Effector CD4-positive, alpha-beta T cell (primary cell): ENCODE measurements at places on chromosomes 7 and 10.

- DNase-seq: no peak
These were observed 131.1 kb downstream of the PDE1C start for GRCh38 chr7:31939076-31939475.

DNA sequence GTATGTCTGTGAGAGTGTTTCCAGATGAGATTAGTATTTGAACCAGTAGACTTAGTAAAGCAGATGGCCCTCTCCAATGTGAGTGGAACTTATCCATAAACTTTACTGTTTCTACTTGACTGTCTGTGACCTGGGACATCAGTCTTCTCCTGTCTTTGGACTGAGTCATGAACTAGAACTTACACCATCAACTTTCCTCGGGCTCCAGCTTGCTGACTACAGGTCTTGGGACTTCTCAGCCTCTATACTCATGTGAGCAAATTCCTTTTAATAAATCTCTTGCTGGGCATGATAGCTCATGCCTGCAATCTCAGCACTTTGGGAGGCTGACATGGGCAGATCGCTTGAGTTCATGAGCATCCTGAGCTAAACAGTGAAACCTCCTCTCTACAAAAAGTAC, 25.7 kb upstream of the WAPL start:
- no peak for DNase-seq

GRCh38 chr10:29563420-29564035, 71.2 kb downstream of the SVIL start:
- DNase-seq: no peak

- no peak for DNase-seq
These were observed 39.2 kb upstream of the LRRC17 start for GRCh38 chr7:102873470-102874165.

GRCh38 chr10:3584926-3585784, 199.9 kb downstream of the KLF6 start:
- no peak for DNase-seq

DNA sequence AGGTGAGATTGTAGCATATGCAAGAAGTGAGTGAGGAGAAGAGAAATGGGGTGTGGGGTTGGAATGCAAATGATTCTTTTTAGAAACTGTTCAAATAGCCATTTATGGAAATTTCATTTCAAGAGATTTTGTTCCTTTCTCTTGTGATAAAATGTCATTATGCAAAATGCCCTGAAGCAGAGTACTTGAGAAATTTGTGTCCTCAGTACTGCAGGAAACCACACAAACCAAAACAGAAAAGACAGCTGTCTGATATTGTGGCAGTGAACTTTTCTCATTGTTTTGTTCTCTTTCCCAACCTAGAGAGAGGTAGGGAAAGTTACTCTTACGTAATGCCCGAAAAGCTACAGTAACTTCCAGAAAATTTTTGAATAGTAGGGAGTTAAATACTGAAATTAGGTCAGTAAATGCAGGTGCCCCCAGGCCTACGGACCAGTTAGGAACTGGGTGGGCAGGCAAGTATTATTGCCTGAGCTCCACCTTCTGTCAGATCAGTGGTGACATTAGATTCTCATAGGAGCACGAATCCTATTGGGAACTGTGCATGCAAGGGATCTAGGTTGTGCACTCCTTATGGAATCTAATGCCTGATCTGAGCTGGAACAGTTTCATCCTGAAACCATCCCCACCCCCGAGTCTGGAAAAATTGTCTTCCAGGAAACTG, 34.0 kb downstream of the DLD start:
- DNase-seq: no peak

DNA sequence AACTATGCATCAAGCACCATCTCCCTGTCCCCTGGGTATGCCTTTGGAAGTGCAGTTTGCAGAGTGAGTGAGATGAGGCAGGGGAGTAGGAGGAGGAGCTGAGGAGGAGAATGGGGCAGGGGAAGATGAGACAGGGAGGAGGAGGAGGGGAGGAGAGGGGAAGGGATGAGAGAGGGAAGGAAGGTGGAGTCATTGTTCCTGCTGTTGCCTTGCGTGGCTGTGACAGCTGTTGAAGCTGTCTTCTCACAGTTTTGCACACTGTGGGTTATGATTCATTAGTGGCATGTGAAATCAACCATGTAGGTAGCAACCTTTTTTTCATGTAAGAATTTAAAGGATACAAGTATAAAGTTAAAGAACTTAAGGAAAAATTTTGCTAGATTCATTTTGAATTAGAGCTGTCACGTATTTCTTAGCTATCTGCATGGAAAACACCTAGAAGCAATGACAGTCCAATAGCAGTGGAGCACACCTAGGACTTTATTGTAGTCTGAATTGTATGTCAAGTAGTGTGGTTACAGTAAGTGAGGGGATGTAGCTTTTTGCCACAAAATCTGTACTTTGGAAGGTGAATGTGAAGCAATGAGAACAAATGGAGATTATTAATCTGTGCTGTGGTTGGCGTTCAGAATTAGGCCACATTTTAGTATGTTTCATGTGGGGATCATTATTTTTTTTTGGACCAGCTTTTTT, 21.7 kb downstream of the CCM2 start:
- no peak for DNase-seq

GRCh38 chr7:88396295-88396947, 89.7 kb upstream of the STEAP4 start:
- DNase-seq: no peak

GRCh38 chr10:122165484-122166276, 105.4 kb upstream of the BTBD16 start:
- DNase-seq: no peak

DNA sequence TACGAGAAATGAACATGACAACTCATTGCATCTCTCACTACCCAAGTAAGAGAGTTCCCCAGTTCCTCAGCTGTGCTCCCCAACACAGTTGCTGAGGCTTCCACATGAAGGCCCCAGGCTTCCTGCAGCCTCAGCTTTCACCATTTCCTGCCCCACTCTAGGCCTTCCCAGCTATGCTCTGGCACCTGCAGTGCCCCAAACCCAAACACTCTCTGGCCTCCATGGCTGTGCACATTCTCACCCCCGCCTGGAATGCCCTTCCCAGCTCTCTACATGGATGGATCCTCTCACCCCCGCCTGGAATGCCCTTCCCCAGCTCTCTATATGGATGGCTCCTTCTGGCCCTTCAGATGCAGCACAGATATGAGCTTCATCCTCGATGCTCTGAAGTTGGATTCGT, 61.3 kb downstream of the KIAA1549 start:
- DNase-seq: no peak

GRCh38 chr7:158460665-158461064, 127.0 kb downstream of the PTPRN2 start:
- no peak for DNase-seq

DNA sequence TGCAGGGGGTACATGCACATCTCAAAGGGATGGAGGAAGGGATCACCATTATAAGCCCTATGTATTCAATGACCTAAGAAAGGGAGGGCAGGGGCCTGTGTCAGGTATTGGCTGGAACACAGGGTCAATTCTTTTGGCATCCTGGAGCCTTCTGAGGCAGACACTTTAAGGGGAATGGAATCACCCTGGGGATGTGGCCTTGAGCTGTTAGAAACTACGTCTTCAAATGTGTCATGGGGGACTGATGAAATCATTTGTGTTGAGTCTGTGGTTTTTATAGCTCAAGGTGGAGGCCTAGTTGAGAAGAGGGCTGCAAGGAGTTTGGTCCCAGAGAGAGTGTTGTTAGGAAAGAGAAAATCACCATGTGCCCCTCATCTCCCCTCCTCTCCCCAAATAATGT, 206.1 kb upstream of the CELF2 start:
- DNase-seq: no peak

DNA sequence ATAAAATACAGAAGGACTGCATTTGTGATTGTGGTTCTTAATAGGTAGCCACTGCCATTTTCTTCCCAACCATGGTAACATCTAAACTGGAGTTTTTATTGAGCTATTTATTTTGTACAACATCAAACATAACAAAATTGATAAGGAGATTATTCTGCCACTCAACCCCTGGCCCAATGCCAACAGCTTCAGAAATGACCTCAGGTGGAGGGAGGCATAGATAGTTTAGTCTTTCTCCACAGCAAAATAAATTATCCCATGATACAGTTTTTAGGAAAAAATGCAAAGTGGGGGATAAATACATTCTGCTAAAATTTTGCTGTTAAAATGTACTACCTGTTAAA, 57.6 kb downstream of the LRRTM3 start:
- no peak for DNase-seq

DNA sequence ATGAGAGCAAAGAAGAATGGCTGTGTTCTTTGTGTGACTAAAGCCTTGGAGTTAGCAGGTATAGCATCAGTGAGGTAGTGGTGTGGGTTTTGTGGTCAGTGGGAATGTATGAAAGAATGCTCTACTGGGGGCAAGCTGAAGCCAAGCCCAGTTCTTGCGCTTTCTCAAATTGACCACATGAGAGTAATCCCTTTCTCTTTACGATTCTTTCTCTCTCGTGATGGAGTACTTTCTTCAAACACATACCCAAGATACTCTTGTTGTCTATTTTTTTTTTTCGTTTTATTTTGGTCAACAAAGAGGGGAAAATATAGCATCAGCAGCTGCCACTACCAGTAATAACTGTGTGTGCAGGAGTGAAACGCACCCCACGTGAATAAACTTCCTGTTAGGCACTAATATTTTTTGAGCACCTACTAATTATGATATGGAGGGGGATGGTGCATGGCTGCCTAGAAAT, 8.4 kb upstream of the PANK1 start:
- no peak for DNase-seq

- no peak for DNase-seq
These were observed 114.7 kb downstream of the EBF3 start for GRCh38 chr10:129849452-129849750.

- DNase-seq: no peak
These were observed 135.1 kb upstream of the NPS start for GRCh38 chr10:127414024-127414423.

GRCh38 chr10:2137549-2138174, 400.3 kb upstream of the ADARB2 start:
- no peak for DNase-seq

- no peak for DNase-seq
These were observed 139.8 kb upstream of the TNS3 start for GRCh38 chr7:47721670-47722069.

DNA sequence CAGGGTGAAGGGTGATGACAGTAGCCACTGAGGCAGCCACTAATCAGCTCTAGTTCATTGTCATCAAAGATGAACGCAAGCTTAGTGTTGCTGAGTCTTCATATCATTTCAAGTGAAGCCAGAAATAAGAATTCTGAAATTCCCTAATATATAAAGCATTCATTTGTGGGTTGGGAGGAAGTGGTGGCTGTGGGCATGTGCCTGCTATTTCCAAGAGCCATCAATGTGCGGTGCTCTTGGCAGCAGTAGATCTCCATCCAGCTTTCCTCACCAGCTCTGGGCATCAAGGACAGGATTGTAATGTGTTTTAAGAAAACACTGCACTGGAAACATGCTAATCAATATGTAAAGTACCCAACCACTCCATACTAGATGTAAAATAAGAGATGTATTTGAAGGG, 202.5 kb upstream of the AHR start:
- no peak for DNase-seq

- DNase-seq: no peak
These were observed 89.9 kb downstream of the SND1 start for GRCh38 chr7:127741764-127742375.

DNA sequence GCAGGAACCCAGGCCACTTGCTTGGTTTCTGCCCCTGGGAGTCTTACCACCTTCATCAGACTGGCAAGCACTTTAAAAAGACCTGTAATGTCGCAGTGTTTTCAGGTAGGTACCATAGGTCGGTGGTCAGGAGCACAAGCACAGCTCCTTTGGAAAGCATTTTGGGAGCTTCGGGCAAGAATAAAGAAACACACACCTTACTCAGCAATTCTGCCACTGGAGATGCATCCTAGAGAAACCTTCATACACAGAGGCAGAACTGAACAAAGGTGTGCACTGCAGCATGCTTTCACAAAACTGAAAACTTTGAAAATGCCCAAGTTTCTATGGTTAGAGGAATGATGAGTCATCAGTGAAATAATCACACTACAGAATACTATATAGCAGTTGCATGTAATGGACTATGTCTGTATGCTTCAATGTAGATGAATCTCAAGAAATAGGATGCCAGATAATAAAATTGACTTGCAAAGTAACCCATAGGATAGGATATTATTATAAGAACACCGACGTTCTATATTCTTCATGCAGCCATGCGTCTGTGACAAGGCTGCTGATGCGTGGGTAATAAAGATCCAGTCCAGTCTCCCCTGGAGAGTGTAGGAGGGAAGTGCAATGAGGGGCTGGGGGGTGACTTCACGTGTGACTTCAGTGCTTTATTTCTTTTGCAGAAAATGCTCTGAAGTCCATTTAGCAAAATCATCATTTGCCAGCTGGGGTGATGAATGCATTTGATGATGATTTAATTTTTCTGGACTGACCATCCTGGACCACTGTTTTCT, 309.5 kb downstream of the WDR37 start:
- no peak for DNase-seq

DNA sequence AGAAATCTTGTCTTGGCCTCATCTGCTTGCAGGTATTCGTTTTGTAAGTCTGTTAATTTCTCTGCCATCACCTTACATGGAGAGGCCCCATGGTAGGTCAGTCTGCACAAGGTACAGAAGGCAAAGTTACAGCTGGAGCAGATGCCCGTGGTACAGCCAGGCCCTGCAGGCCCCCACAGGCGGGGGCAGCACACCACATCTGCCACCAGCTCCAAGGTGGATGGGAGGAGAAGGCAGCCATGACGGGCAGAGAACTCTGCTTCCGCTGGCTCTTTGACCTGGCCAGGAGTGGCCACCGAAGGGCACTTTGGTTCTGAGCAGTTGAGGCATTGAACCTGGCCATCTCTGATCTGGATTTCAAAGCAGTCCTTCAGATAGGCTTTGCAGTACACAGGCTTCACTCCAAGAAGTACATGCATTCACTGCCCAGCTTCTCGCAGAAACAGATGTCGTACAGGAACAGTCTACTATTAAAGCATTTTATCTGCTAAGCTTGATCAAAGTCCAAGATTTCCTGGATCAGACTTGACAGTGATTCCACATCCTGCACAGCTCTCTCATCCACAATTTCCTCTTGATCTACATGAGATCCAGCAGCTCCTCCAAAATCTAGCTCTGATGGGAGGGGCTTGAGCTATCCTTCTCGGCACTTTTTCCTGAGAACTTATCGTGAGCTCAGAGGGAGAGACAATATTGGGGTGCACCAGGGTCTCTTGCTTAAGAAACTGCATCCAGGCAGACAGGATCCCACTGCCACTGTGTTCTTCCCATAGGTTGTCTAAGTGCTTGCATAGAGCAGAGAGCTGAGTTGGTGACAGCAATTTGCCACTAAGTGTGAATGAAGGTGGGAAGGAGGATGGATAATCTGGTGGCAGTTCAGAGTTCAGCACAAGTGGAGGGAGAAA, 120.7 kb downstream of the TRRAP start:
- no peak for DNase-seq

DNA sequence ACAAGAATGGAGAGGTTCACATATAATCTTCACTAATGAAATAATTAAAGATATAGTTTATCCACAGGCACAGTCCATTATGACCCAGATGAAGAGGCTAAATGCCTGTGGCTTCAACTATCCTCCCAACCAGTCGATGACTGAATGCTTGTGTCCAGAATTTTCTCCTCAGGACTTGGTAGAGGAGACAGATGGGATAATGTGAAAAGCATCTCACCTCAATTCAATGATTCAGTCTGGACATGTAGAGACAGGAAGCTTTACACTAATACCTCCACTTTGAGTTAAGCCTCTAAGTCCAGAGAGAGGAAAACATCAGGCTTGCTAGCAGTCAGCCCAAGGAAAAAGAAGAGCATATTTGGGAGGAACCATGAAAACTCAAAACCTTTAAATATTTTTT, 59.1 kb upstream of the COL1A2 start:
- no peak for DNase-seq

GRCh38 chr7:22016507-22016906, 70.8 kb upstream of the CDCA7L start:
- DNase-seq: no peak
